ENCODE measurements at places on chromosomes 7 and 10.

DNA sequence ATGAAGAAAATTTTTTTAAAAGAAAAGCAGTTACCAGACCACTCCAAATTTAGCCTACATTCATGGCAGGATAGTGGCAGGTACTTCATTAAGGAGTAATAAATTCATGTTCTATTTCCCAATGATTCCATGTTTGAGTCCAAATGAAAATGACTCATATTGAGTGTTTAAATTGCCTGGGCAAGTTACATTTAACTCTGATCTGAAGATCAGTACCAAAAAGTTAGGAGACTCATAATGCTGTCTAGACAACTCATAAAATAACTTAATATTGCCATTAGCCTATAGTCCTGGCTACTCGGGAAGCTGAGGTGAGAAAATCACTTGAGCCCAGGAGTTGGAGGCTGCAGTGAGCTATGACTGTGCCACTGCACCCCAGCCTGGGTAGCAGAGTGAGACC lies 13.0 kb downstream of the BRAF start:
- no peak for DNase-seq

- peak; percentile 6 for DNase-seq
These were observed 796 bp downstream of the CDK14 start for GRCh38 chr7:90596671-90597562.

GRCh38 chr10:127337801-127338200 lies 141.4 kb upstream of the INSYN2A start:
- no peak for DNase-seq

DNA sequence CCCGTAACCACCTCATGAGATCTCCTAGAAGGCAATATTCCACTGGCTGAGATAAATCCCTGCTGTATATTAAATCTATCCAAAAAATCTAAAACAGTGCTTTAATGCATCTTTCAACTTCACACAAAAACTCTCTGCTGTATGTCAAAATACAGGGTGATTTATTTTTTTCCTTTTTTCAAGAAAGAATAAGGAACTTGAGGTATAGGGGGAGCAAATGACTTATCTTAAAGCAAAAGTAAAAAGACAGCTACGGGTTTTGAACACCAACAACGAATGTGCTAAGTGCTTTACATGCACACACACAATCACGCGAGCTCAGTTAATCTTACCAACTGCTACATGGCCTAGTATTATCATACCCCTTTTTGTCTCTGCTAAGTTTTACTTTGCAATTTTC lies 168.9 kb upstream of the PHF14 start:
- DNase-seq, result no peak

DNA sequence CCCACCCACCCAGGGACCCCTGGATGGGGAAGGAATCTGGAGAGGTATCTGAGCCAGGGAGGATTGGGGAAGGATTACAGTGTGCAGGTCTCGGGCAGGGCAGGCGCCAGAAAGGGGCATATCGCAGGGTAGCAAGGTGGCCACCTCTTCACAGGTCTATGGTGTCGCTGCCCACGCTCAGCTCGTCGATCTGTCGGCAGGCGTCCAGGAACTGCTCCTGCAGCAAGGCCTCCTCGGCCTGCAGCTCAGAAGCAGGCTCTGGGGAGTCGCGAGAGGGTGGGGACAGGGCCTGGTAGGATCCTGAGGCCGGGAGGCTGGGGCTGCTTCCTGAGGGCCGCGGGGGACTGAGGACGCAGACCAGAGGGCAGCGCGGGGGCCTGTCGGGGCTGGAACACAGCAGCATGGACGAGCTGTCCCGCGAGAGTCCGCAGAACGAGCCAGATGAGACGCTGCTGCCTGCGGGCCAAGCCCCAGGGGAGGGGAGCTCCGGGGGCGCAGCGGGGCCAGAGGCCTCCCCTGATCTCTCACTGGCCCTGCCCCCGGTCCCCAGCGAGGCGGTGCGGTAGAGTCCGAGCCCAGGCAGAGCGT lies 7.1 kb upstream of the RBM28 start:
- DNase-seq, result no peak

GRCh38 chr10:89615824-89616223 lies 29.2 kb downstream of the PANK1 start:
- DNase-seq, result no peak

DNA sequence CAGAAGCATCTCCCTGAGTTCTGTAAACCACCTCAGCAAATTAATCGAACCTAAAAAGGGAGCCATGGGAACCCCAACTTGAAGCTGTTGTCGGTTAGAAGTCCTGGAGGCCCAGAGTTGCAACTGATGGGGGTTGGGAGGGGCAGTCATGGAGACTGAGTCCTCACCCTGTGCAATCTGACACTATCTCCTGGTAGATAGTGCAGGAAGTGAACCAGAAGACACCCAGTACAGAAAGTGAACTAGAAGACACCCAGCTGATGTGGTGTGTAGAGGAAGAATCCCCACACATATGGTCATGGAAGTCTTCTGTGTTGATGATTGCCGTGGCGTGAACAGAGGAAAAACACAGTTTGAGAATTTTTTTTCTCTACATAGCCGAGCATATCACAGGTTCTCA lies 58.8 kb upstream of the SRRM3 start:
- DNase-seq, result no peak

GRCh38 chr10:124092860-124093773 lies at the start of gene CHST15:
CHST15 (minus strand) TSS chr10:124093598; CDS start chr10:124046212, 47,386 bp downstream.
- DNase-seq, result peak; percentile 22

DNA sequence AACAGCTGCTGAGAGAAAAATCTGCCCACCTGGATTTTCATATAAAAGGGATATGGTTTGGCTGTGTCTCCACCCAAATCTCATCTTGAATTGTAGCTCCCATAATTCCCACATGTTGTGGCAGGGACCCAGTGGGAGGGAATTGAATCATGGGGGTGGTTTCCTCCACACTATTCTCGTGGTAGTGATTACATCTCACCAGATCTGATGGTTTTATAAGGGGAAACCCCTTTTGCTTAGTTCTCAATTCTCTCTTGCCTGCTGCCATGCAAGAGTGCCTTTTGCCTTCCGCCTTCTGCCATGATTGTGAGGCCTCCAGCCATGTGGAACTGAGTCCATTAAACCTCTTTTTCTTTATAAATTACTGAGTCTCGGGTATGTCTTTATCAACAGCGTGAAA lies 20.8 kb upstream of the MKI67 start:
- DNase-seq, result no peak

GRCh38 chr7:122643250-122643649 lies 55.7 kb downstream of the RNF133 start:
- DNase-seq, result no peak

- peak; percentile 7 for DNase-seq
These were observed 89.7 kb upstream of the RPA3 start for GRCh38 chr7:7808156-7808555.

- no peak for DNase-seq
These were observed 3.3 kb downstream of the ZNF503 start for GRCh38 chr10:75398200-75398691.

- no peak for DNase-seq
These were observed 25.2 kb upstream of the SH2B2 start for GRCh38 chr7:102261451-102261850.

DNA sequence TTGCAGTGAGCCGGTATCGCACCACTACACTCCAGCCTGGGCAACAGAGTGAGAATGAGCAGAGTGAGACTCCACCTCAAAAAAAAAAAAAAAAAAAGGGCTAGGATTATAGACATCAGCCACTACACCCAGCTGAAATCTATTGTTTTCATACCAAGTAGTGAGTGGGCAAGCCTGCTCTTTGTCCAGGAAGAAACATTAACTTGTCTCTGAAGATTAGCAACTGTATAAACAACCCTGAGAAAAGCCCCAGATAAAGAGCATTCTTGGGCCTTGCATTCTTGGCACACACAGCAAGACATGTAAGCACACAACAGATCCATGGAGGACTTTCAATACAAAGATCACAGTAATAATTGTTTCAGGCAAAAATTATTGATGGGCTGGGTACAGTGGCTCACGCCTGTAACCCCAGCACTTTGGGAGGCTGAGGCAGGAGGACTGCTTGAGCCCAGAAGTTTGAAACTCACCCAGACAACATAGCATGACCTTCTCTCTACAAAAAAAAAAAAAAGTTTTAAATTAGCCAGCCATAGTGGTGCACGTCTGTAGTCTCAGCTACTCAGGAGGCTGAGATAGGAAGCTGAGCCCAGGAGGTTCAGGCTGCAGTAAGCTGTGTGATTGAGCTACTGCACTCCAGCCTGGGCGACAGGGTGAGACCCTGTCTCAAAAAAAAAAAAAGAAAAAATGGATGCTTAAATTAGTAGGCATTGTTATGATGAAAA lies 4.4 kb downstream of the PSPH start:
- peak; percentile 34 for DNase-seq

- no peak for DNase-seq
These were observed 49.9 kb downstream of the PWWP2B start for GRCh38 chr10:132446661-132447445.

- DNase-seq, result no peak
These were observed at the start of gene PDLIM1 for GRCh38 chr10:95290461-95291364. PDLIM1 (minus strand) TSS chr10:95291003; CDS start chr10:95290915, 88 bp downstream.

- peak; percentile 23 for DNase-seq
These were observed 256.4 kb upstream of the PHYHIPL start for GRCh38 chr10:58919927-58920654.

DNA sequence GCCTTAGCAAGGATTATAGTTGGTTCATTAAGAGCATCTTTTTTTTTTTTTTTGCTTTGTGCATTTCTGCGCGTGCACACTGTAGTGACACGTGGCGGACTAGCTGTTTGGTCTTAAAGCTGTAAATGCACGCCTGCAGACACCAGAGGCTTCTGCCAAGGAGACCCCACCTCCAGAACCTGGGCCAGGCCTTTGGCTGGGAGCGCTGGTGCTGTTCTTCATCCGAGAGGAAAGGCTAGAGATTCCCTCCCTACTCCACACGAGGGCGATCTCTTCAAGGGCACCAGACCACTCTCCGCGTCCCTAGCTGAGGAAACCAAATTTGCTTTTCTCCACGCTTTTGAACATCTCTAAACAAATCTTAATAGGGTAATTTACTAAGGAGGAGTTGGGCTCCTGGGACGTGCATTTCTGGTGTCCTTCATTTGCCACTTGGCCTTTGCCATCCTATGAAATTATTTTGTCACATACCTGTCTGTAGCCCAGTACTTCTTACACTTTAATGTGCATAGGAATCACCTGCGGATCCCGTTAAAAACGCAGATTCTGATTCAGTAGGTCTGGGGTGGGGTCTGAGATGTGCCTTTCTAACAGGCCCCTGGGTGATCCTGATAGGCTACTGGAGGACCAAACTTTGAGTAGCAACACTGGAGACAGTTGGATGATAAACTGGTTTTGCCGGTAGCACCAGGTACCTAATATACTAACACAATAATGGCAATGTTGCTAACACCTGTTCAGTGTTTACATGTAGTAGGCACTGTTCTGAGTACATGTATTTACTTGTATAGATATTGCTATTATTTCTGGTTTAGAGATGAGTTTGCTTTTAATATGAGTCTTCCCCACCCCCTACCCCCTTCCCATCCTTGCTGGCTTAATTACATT lies 1.3 kb upstream of the SLC26A5 start:
- no peak for DNase-seq

DNA sequence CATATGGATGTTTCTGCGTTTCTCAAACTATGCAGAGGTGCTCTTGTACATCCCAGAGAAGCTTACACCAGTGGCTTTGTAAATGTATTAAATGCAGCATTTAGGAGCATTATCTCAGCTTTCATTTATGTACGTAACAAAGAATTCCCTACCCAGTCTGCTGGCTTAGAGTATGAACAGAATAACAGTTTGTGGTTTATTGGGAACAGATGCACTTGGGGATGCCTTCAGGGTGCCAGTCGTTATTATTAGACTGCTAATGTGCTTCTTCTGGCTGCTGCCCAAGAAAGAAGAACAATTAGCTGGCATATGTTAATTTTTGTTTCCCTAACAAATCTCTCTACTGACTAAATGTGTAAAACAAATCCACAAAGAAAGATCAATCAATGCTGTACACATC lies 241.9 kb downstream of the FOXP2 start:
- DNase-seq, result no peak

- no peak for DNase-seq
These were observed 63.3 kb downstream of the RASGEF1A start for GRCh38 chr10:43203448-43204041.

All from amniotic stem cell (primary cell).